SIG-M5 (cell line): ENCODE measurements at places on chromosomes 2 and 18.

DNA sequence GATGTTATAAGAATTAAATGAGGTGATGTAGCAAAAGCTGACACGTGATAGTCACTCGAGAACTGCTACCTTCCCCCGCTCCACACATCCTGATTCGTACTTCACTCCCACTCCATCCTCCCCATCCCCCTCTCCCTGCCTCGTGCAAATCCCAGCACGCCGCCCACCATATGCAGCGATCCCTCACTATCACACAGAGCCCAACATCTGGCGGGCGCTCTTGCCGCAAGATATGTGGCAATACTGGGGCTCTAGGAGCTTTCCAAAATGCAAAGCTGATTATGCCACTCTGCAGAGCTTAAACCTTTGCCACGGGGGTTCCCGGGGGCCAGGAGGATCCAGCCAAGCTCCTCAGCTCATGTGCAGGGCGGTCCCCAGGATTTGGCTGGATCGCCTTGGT is 37.4 kb downstream of the DNMT3A start:
- DNase-seq: no peak

DNA sequence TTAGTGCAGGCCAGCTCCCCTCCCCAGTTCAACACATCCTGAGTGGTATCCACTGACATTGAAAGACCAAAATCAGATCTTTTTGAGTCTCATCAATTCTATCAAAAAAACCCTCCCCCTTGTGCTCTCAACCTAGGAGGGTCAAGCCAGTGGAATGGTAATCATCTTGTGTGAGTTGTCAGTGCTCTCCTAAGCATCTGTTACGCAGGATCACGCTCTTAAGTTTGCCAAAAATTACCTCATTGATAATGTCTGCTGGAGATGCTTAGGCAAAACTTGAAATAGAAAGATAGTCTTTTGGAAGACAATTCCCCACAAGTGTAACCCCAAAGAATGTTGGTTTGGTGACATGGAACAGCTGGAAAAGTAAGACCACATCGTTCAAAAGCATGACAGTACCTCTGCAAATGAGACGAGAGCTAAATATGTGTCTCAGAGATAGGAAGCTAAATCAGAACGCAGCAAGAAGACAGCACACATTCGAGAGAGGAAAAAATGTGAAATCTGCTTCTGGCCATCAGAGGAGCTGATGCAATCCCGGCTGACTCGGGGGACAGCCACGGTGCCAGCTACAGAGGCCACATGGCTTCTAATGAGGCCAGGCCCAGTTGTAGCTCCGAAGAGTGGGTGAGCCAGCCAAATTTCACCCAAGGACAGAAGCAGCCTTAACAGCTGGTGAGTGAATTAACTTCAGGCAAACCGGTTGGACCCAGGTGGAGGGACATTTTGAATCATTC is 753.9 kb downstream of the RNF144A start:
- DNase-seq: no peak

- no peak for DNase-seq
Measured at GRCh38 chr18:58128381-58129374, 84.7 kb downstream of the NEDD4L start.

GRCh38 chr2:105643405-105644173 is 101.1 kb upstream of the NCK2 start:
- DNase-seq: no peak

DNA sequence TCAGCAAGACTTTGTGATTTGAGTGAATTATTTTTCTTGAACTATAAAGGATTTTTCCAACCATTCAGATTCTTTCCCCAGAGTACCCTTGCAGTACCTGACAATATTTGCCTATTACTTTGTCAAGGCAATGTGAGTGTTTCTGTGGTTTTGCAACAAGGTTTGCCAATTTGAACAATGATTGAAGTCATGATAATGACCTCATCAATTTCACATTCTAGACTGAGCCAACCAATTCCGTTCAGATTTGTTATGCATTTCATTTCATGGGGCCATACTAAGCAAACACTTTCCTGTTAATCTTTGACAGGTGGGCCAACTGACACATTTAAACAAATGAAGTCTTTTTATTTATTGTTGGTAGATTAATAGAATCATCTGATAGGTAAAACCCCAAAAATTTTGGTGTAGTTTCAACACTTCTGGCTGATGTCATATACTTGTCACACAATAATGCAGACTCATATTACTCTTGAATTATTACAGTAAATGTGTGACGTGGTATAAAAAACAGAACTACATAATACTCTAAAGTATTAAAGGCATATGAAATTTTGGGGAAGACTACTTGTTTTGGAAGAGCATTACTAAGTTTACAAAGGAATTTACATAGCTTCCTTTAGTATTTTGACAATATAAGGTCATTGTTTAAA is 526.4 kb downstream of the DPP10 start:
- DNase-seq: no peak

DNA sequence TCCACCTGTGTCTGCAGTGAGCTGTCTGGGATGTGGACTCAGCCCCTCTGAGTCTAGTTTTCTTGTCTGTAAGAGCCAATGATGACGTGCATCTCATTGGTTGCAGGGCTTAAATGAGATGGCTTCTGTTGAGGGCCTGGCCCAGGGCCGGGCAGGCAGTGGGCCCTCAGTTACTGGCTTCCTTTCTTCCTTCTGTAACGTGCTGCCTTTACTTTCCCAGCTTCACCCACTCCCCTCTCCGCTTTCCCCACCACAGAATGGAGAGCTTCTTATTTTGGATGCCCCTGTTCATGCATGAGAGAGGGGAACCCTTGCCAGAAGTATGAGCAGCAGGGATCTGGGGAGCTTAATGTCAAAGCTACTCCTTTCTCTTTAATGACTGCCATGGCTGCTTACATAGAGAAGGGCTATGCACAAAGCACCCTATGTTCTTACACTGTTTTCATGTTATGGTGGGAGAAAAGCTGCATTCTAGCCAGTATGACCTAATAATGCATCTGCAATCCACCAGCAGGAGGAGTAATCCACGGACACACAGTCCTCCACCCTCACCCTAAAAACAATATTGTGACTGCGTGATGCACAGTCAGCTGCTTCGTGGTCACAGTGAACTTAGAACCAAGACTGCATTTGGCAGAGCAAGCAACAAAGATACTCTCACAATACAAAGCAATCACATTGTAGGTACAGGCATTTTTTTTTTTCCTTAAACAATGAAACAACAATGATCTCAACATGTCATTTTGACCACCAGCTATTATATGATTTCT is 37.2 kb downstream of the CREG2 start:
- no peak for DNase-seq

DNA sequence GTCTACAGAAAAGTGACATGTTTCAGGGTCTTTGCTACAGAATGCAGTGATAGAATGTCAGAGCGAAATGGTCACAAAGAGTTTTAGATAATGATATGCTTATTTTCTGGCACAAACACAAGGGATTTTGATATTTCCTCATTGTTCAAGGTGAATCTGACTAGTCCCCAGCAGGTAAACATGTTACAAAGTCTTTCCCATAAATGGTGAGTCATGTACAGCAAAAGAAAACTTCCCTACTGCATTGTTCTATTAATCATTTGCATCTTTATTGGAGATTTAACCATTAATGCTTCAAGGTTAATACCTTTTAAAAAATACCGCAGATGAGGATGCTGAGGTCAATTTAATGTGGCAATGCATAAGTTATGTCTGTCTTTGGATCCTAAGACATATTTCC is 19.1 kb upstream of the TRIB2 start:
- no peak for DNase-seq

DNA sequence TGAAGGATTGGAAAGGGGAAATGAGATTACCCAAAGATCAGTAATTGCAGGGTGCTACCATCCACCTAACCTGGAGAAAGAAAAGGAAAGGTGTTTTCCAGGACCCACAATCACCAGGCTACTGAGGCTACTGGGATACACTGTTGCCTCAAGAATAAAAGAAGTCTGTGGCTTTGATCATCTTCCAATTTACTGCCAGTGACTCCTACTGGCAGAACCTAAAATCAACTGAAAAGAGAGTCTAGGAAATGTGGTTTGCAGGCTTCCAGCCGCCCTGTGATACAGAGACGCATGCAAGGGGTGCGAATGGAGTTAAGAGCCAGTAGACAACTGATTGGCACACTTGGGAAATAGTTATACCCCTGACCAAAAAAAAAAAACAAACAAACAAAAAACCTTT is 16.6 kb upstream of the TTL start:
- no peak for DNase-seq

DNA sequence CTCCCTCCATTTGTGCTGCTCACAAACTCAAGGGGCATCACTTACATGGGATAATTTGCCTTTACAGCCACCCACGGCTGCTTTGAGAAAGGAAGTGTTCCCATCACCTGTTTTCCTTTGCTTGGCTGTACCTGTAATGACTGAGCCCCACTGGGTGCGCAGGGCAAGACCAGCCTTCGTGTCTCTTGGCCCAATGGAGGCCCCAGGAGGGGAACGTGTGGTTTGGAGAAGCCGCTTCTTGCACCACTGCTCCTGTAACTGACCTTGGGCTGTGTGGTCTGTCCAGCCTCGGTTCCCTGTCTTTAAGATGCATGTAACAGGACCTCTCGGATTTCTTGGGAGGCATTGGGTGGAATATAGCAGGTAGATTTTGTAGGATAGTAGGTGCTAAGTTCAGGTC is 41.1 kb downstream of the LDLRAD4 start:
- no peak for DNase-seq

- no peak for DNase-seq
Measured at GRCh38 chr2:221571025-221571550, 1.0 kb downstream of the EPHA4 start.

GRCh38 chr2:12819103-12819475 is 102.4 kb downstream of the TRIB2 start:
- DNase-seq: no peak
